ENCODE measurements at places on chromosomes 3 and 15.

GRCh38 chr15:63876085-63876662, 42.4 kb upstream of the HERC1 start:
- no peaks in the 10 kb centered on the region for H3K36me3 ChIP-seq
- H3K27ac ChIP-seq, result no peak overlapping the region
- no peaks in the 10 kb centered on the region for H3K4me1 ChIP-seq
- no peak overlapping the region for H3K4me3 ChIP-seq
- peaks cover 8% of the 10 kb centered on the region for H3K27me3 ChIP-seq

DNA sequence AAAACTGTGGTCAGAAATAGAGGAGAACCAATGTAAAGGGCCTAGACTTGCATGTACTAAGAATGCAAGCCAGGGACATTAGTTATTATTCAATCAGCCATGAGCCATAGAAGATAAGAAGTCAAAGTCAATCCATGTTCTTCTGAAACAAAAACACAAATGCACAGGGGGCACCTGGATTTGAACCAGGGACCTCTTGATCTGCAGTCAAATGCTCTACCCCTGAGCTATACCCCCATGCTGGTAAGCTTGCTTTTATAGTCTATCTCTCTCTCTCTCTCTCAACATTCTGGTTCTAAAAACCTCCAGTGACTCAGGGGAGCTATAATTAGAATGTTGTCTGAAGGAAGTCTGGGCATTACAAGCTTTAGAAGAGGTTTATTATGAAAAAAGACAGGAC, 85.6 kb upstream of the ACP3 start:
- no peak overlapping the region for H3K27ac ChIP-seq
- H3K27me3 ChIP-seq, result no peaks in the 10 kb centered on the region
- no peak for DNase-seq

DNA sequence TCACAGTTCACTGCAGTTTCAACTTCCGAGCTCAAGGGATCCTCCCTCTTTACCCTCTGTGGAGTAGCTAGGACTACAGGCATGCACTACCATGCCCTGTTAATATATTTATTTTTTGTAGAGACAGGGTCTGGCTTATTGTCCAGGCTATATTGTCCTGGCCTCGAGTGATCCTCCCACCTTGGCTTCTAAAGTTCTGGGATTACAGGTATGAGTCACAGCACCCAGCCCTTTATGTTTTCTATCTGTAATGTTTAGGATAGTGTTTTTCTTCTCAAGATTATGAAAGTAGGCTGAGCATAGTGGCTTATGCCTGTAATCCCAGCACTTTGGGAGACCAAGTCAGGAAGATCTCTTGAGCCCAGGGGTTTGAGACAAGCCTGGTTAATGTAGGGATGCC, 11.9 kb upstream of the SCG3 start:
- H3K4me1 ChIP-seq, result peaks cover 5% of the 10 kb centered on the region
- H3K27me3 ChIP-seq, result peaks cover 4% of the 10 kb centered on the region
- no peaks in the 10 kb centered on the region for H3K36me3 ChIP-seq
- no peak for DNase-seq
- H3K27ac ChIP-seq, result no peak overlapping the region
- no peak overlapping the region for H3K4me3 ChIP-seq

GRCh38 chr3:64674591-64675076, 13.2 kb downstream of the ADAMTS9 start:
- H3K4me1 ChIP-seq, result peaks cover 22% of the 10 kb centered on the region
- no peaks in the 10 kb centered on the region for H3K27me3 ChIP-seq
- no peak for DNase-seq
- peaks cover 34% of the 10 kb centered on the region for H3K36me3 ChIP-seq
- H3K27ac ChIP-seq, result peak overlapping the region; percentile 93

- no peak for DNase-seq
- H3K36me3 ChIP-seq, result no peaks in the 10 kb centered on the region
- no peak overlapping the region for H3K4me3 ChIP-seq
- H3K27me3 ChIP-seq, result peaks cover 27% of the 10 kb centered on the region
- no peak overlapping the region for H3K27ac ChIP-seq
These were observed 23.2 kb downstream of the CRABP1 start for GRCh38 chr15:78363381-78363734.

GRCh38 chr3:86282106-86282787, 708.7 kb downstream of the VGLL3 start:
- no peak overlapping the region for H3K27ac ChIP-seq
- no peaks in the 10 kb centered on the region for H3K36me3 ChIP-seq
- peaks cover 2% of the 10 kb centered on the region for H3K4me1 ChIP-seq

- no peak overlapping the region for H3K4me3 ChIP-seq
- H3K36me3 ChIP-seq, result no peaks in the 10 kb centered on the region
- no peaks in the 10 kb centered on the region for H3K4me1 ChIP-seq
- no peak overlapping the region for H3K27ac ChIP-seq
- no peak for DNase-seq
These were observed 178.6 kb downstream of the ADAMTS9 start for GRCh38 chr3:64509206-64509605.

DNA sequence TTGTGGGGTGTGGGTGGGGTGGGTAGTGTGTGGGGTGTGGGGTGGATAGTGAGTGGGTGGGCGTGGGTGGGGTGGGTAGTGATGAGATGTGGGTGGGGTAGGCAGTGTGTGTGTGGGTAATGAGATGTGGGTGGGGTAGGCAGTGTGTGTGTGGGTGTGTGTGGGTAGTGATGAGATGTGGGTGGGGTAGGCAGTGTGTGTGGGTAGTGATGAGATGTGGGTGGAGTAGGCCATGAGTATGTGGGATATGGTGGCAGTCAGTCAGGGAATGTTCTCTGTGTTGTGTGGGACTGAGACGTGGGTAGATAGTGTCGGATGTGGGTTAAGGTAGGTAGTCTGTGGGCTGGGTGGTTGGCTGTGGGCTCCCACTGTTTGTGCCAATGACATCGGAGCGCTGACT, 7.1 kb downstream of the MINAR1 start:
- no peak overlapping the region for H3K4me3 ChIP-seq
- no peaks in the 10 kb centered on the region for H3K36me3 ChIP-seq
- DNase-seq, result no peak
- H3K27me3 ChIP-seq, result peaks cover 31% of the 10 kb centered on the region
- H3K4me1 ChIP-seq, result no peaks in the 10 kb centered on the region
- no peak overlapping the region for H3K27ac ChIP-seq

- H3K27me3 ChIP-seq, result no peaks in the 10 kb centered on the region
- H3K4me3 ChIP-seq, result no peak overlapping the region
- no peak overlapping the region for H3K27ac ChIP-seq
- H3K4me1 ChIP-seq, result peaks cover 7% of the 10 kb centered on the region
- DNase-seq, result no peak
These were observed 225.0 kb upstream of the P2RY1 start for GRCh38 chr3:152609891-152610290.

GRCh38 chr3:111787556-111788463, 71.3 kb upstream of the PHLDB2 start:
- no peaks in the 10 kb centered on the region for H3K27me3 ChIP-seq
- H3K4me1 ChIP-seq, result peaks cover 11% of the 10 kb centered on the region
- H3K36me3 ChIP-seq, result peaks cover 9% of the 10 kb centered on the region
- DNase-seq, result no peak

- H3K27ac ChIP-seq, result peak overlapping the region; percentile 41
- H3K4me3 ChIP-seq, result no peak overlapping the region
- H3K27me3 ChIP-seq, result no peaks in the 10 kb centered on the region
- peaks cover 2% of the 10 kb centered on the region for H3K4me1 ChIP-seq
- H3K36me3 ChIP-seq, result no peaks in the 10 kb centered on the region
These were observed 11.9 kb upstream of the PLA2G4D start for GRCh38 chr15:42106288-42106687.

- peaks cover 41% of the 10 kb centered on the region for H3K4me1 ChIP-seq
- H3K4me3 ChIP-seq, result no peak overlapping the region
- peaks cover 23% of the 10 kb centered on the region for H3K36me3 ChIP-seq
- H3K27ac ChIP-seq, result peak overlapping the region; percentile 93
- H3K27me3 ChIP-seq, result no peaks in the 10 kb centered on the region
- no peak for DNase-seq
These were observed 26.5 kb downstream of the IQGAP1 start for GRCh38 chr15:90414408-90415028.

DNA sequence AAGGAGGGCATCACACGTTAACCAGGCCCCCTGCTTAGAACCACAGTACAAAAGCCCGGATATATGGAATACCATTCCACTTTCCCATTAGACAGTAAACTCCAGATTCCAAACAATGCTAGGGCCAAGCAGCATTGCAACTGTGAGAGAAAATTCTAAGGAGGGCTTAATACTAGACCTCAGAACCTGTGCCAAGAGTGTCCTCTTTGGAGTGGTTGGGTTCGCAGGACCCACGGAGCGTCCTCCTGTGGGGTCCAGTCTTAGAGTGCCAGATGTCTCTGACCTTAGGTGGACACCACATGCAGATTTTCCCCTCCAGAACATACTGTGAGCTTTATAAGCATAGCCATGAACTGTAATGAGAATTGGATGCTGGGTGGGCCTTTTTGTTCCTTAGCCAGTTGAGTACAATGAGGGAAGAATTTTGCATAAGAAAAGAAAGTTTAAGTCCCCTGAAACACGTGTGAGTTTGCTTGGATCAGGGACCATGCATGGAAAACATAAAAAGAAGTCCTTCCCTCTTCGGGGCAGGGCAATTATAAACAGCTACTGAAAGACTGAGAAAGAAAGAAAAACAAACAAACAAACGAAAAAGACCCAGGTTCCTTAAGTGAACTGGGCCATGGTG, 325.7 kb downstream of the NEK10 start:
- H3K27ac ChIP-seq, result no peak overlapping the region
- no peak overlapping the region for H3K4me3 ChIP-seq
- H3K27me3 ChIP-seq, result no peaks in the 10 kb centered on the region
- peaks cover 13% of the 10 kb centered on the region for H3K4me1 ChIP-seq

DNA sequence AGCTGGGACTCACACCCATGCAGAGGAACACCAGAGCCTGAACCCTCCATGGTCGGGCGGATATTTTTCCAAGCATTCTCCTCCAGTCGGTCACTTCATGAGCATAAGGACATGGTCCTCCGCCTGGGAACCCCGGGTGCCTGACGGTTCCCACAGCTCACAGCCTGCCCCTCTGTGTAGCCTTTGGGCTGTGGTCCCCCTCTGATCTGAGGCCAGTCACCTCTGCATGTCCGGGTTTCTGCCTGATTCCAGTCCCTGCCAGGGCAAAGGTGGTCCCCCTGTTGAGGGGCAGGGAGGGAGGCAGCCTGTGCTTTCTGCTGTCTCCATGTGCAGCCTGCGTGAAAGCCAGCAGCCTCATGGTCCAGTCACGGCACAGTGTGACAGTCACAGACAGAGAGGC, 76.6 kb upstream of the KLF13 start:
- no peak for DNase-seq
- peaks cover 20% of the 10 kb centered on the region for H3K27me3 ChIP-seq
- no peaks in the 10 kb centered on the region for H3K36me3 ChIP-seq
- no peaks in the 10 kb centered on the region for H3K4me1 ChIP-seq

GRCh38 chr15:80070840-80071239, 11.4 kb downstream of the ZFAND6 start:
- no peak overlapping the region for H3K4me3 ChIP-seq
- H3K27me3 ChIP-seq, result no peaks in the 10 kb centered on the region
- peaks cover 43% of the 10 kb centered on the region for H3K4me1 ChIP-seq
- H3K27ac ChIP-seq, result peak overlapping the region; percentile 37

DNA sequence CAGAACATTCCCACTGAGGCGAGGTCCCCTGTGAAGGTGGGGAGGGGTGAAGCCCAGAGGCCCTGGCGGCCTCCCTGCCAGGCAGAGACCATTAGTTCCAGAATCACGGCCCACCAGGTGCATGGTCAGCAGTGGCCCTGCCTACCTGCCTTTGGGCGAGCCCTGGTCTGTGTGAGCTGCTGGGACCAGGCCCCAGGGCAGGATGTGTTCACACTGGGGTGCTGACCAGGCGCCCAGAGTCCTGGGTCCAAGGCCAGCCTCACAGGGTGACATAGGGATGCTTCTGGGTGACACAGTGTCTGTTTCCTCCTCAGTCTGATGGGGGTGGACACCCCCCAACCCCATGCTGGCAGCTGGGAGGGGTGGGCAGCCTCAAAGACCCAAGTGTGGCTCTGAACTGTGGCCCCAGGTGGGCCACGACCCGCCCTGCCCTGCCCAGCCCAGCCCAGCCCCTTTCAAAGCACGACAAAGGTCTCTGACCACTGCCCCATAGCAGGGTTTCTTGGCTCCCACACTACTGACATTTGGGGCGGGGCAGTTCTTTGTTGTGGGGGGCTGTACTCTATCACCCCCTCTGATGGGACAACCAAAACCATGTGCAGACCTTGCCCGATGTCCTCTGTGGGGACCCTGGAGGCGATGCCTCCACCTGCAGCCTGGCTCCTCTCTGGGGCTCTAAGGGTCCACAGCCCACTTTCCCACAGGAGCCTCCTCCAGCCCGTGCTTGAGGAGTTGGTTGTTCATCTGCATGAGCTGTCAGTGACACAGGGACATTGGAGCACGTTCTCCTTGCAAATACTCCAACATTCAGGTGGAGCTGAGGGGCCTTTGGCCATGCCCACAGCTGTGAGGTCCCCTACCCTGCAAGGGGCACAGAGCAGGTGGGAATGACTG, 44.8 kb upstream of the SLC41A3 start:
- peaks cover 10% of the 10 kb centered on the region for H3K27me3 ChIP-seq
- H3K36me3 ChIP-seq, result no peaks in the 10 kb centered on the region
- no peaks in the 10 kb centered on the region for H3K4me1 ChIP-seq
- no peak overlapping the region for H3K27ac ChIP-seq
- no peak overlapping the region for H3K4me3 ChIP-seq

DNA sequence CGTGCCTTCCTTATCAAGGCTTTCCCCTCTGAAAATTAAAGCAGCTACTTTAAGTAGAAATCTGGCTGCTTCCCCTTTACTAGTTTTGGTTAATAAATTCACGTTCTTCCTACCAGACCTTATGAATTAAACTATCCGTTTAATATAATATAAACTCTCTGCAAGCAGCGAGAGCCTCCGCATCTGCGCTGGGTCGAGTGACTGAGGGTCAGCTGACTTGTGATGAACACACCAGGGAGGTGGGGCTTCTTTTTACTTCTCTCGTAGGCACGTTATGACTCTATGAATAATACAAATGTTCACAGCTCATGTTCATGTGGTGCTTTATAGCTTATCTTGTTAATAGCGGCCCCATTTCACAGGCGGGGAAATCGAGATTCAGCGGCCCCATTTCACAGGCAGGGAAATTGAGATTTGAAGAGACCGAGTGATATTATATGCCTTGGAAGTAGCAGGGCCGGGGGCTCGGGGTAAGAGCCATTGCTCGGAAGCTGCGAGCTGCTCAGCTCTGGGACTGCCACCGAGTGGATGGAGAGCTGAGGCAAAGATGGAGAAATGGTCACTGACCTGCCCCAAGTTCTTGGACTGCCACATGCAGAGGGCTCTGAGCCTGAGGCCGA, 8.3 kb downstream of the MUC4 start:
- H3K4me1 ChIP-seq, result peaks cover 9% of the 10 kb centered on the region
- H3K27me3 ChIP-seq, result peaks cover 47% of the 10 kb centered on the region
- no peak overlapping the region for H3K27ac ChIP-seq

All from progenitor cell of endocrine pancreas (in vitro differentiated cells).